Neural progenitor cell (in vitro differentiated cells): ENCODE measurements at places on chromosomes 7 and 10.

DNA sequence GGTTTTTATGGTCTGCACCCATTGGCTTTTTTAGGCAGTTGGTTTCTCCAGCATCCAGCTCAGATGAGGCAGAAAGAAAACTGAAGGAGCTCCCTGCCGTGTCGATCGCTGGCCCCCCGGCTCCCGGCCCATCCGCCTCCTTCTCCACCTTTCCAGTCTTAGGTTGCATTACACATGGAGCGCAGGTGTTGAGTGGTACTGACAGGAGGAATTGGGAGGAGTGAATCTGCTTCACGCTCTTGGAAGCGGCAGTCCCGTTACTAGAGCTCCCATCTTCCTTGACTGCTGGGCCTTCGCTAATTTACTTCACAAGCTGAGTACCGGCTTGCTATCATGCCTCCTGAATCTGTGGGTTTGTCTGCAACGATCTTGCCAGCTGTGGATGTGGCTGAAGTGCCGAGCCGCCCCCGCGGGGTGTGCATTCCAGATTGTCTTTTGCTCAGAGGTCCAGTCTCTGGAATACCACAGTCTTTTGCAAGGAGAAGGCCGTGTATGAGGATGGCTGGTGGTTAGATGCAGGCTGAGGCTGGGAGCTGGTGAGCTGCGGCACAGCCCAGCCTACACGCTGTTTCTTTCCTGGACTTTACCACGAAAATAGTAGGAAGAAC is 17.1 kb downstream of the IQCE start:
- DNase-seq, result no peak

DNA sequence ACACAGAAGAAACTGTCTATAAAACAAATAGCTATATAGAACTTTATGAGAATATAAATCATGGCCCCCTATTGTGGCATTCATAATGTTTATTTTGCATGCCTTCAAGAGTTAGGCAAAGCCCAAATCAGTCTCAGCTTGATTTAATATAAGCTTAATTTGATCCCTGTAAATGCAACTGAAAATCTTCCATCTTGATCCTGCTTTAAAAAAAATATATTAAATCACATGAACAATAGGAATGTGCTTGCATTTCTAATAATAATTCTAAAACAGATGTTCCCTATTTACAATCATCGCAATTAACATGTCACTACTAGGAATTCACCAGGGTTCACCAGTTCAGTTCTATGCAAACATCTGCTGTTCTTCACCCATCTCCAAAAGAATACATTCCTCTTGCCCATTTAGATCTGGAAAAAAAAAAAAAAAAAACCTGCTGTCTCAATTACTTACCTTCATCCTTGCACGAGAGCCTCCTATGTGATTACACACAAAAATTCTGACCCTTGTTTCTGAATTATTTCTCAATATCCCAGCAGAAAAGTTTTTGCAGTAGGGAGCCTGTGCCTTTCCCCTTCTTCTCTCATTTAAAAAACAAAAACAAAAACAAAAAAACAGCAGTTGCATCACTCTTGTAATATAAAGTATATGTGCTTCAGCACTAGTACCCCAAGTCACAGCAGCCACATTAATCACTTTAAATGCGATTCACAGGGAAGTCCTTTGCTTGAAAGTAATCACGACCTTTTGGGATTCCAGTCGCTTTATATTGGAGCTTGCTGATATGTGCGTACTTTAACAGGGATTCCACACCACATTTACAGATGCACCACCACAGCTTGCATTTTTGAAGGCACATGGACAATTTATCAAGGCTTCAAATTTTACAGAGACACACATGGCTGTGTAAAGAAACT is 194.8 kb upstream of the KMT2E start:
- DNase-seq, result no peak

GRCh38 chr7:40437498-40437897 is 302.7 kb downstream of the SUGCT start:
- DNase-seq, result no peak

- DNase-seq, result peak; percentile 15
Observed at GRCh38 chr10:92218569-92218968, 72.3 kb downstream of the CPEB3 start.

DNA sequence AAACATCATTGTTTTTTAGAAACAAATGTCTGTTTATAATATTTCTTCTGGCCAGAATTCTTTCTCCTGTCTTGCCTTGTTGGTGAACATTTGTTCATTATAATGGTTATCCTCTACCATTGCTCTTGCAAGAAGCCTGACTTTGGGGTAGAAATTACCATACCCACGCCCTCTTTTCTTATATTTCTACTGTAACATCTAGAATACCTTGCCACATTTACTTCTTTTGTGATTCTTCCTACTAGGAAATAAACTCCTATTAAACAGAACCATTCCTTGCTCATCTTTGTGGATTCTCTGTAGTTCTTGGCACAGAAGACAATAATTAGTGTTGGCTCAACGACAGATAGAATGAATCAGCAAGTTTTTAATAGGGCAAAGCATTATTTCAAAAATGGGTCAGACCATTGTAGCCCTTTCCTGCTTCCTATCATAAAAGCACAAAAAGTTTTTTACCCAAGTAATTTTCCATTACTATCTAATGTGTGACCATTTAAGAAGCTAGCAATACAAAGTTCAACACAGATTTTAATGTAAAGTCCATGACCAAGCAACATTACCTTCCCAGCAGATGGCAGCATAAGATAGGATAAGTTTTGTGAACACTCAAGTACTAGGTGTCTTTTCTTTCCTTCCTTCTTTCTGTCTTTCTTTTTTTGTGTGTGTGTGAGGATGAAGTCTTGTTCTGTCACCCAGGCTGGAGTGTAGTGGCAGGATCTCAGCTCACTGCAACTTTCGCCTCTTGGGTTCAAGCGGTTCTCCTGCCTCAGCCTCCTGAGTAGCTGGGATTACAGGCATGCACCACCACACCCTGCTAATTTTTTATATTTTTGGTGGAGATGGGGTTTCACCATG is 270.4 kb downstream of the HGF start:
- peak; percentile 76 for DNase-seq

GRCh38 chr7:81833401-81833800 is 63.6 kb upstream of the HGF start:
- no peak for DNase-seq

DNA sequence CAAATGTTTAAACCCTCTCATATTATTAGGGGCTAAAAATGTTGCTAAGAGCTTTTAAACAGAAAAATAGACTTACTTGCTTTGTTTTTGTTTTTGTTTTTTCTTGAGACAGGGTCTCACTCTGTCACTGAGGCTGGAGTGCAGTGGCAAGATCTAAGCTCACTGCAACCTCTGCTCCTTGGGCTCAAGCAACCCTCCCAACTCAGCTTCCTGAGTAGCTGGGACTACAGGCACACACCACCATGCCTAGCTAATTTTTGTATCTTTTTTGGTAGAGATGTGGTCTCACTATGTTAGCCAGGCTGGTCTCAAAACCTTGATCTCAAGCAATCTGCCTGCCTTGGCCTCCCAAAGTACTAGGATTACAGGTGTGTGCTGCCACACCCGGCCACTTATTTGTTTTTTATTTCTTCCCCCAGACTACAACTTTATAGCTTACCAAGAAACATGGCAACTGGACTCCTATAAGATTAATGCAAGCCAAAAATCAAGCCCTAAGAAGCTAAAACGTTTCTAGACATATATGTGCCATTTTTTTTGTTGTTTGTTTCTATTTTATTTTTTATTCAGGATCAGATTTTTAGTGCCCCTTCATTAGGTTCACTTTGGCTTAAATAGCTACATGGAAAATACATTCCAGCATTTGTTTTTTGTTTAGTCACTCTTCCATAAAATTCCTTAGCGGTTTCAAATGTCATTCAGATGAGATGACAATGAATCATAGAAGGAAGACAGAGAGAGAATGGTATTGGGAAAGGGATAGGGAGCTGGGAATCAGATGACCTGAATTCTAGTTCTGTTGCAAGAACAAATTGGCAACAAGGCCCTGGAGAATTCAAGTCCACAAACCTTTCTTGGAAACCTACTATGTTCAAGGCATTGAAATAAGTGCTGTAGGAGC is 163.4 kb upstream of the MKLN1 start:
- no peak for DNase-seq

GRCh38 chr7:120680985-120681384 is 177.0 kb downstream of the TSPAN12 start:
- DNase-seq, result no peak

GRCh38 chr7:23593706-23594105 is 3.5 kb upstream of the CCDC126 start:
- no peak for DNase-seq

- no peak for DNase-seq
Observed at GRCh38 chr7:6286486-6286885, 14.1 kb upstream of the CYTH3 start.

- no peak for DNase-seq
Observed at GRCh38 chr7:73995330-73995729, 32.6 kb upstream of the ELN start.

DNA sequence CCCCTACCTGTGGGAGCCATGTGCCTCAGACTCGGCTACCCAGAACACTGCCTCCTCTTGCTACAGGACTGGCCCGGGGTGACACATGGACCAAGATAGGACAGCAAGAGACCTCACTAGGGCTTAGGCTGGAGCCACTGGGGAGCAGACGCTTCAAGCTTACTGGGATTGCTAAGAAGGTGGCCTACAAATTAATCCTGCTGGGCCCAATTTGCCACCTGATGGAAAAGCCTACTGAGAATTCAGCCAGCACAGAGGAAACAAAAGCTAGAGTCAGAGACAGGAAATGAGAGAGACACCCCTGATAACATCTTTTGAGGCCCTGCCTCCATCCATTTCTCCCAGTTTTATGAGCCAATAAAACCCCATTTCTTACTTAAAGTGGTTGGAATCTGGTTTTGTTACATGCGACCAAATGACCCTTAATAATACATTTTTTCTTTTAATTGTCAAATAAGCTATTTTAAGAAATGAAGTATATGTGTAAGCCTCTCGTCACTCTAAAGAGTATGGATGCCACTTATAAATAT is 282.1 kb downstream of the CXCL12 start:
- DNase-seq, result no peak

GRCh38 chr7:114413761-114414155 is 857 bp upstream of the FOXP2 start:
- DNase-seq, result no peak

DNA sequence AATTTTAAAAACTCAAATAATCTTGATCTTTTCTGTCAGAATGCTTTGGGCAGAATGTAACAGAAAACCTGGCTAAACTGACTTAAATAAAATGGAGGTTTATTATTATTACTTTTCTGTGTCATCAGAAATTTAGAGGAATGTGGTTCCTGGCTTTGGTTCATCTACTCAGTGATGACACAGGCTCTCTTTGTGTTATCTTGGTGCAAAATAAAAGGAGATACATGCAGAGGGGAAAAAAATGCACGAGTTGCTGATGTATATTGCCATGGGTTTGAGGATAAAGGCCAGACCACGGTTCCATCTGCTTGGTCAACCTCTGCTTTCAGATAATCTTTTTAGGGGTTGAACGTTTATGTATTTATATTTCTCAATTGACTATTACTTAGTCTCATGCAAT is 181.4 kb downstream of the SUGCT start:
- no peak for DNase-seq

DNA sequence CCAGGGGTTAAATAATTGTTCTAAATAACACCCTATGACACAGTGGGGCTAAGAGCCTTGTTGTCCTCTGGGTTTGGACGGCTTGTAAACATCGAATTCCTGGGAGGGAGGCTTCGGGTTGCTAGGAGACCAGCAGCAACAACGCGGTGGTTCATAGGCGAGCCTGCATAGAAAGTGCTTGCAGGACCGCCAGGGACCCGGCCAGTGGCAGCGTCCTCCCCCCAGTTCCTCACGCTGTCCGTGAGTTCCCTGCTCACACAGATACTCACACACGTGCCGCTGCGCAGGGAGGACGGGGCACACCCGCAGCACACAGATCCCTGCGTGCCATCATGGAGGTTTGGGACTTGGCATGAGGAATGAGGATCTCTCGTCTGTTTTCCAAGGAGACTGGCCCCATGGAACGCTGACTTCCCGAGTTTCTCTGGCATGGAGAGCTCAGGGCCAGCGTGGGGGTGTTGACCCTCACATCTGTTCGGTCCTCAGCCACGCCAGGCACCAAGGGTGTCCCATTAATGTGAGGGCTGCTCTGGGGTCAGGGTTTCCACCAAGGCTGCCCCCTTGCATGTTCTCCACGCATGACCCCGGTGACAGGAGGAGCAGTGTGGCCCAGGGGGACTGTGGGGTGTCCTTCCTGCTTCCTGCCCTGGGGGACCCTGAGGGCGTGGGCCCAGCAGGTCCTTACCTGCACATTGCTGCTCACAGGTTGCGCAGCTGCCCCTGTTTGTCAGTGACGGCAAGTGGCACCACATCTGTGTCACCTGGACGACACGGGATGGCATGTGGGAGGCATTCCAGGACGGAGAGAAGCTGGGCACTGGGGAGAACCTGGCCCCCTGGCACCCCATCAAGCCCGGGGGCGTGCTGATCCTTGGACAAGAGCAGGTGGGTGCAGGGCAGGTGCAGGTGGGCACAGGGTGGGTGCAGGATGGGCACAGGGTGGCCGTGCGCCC is 9.7 kb downstream of the NPTX2 start:
- DNase-seq, result peak; percentile 75

- no peak for DNase-seq
Observed at GRCh38 chr10:5373307-5373706, 8.5 kb downstream of the UCN3 start.

GRCh38 chr10:61898435-61898778 is 3.1 kb upstream of the ARID5B start:
- DNase-seq, result no peak

DNA sequence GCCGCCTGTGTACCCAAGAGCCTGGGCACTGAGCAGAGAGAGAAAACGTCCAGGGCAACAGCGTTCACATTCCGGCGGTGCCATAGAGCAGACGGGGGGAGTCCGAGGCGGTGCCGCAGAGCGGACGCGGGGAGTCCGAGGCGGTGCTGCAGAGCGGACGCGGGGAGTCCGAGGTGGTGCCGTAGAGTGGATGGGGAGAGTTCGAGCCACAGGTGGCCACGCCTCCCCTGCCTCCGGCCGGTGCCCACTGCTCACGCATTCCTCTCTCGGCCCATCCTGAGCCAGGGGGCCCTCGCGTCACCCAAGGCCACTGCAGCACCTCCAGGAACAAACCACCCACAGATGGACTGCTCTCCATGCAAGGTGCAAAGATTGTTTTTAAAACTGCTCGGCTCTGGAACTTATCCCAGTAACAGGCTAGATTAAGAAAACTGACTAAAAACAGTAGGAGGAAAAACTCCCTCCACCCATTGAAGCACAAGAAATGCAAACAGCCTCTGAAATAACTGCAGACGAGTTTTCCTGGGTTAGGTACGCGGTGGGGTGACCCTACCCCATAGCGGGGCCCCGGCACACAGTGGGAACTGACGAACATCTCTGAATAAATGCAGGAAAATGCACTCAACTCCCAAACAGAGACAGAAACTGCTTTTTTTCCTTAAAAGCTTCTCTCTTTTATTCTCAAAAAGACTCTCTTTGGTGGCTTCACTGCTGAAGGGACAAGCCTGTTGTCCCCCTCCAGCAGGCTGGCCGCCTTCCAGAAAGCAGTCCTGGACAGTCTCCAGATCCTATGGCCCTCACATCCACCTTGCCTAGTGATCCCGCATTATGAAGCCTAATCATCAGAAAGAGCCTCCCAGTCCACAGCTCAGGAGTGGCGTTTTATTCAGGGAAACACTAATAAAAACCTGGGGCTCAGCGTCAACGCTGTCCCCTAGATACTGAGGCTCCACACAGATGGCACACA is 55.9 kb downstream of the DIP2C start:
- no peak for DNase-seq

GRCh38 chr10:126565441-126565840 is 105.1 kb downstream of the C10orf90 start:
- peak; percentile 19 for DNase-seq
